Smooth muscle cell of the coronary artery (primary cell): ENCODE measurements at places on chromosomes 12 and 14. TPM values are rescaled to one million over a fixed set of nuclear protein-coding genes. Genes with fewer than 3 reads are reported as not detected.

HOXC13 gene
- total RNA-seq: not detected in 2 replicates

GALNT16 gene
- total RNA-seq: 0.98 and 11.7 TPM in 2 replicates

PTGDR gene
- 0.12 TPM in 1 of 2 replicates, not detected in the other for total RNA-seq

ST8SIA1 gene
- total RNA-seq: 0.30 and 5.6 TPM in 2 replicates

BIN2 gene
- not detected in 2 replicates for total RNA-seq

LHX5 gene
- not detected in 2 replicates for total RNA-seq

CIDEB gene
- total RNA-seq: 0.08 and 3.3 TPM in 2 replicates

PTGR2 gene
- total RNA-seq: 3.4 and 4.6 TPM in 2 replicates

CLEC2D gene
- 0.60 and 2.5 TPM in 2 replicates for total RNA-seq

SMCO3 gene
- 0.23 and 1.1 TPM in 2 replicates for total RNA-seq

CCDC175 gene
- not detected in 2 replicates for total RNA-seq

CLECL1 gene
- not detected in 2 replicates for total RNA-seq

SERPINA9 gene
- total RNA-seq: not detected in 2 replicates

NANOG gene
- total RNA-seq: not detected in 2 replicates

CLEC14A gene
- 0.15 and 0.47 TPM in 2 replicates for total RNA-seq

GLI1 gene
- 0.23 and 0.38 TPM in 2 replicates for total RNA-seq

DERA gene
- total RNA-seq: 27.7 and 31.4 TPM in 2 replicates

ACOT4 gene
- 0.12 and 0.68 TPM in 2 replicates for total RNA-seq

SMIM10L1 gene
- 2.3 and 5.3 TPM in 2 replicates for total RNA-seq

KANSL2 gene
- 46.3 and 47.9 TPM in 2 replicates for total RNA-seq

ETV6 gene
- total RNA-seq: 5.6 and 7.6 TPM in 2 replicates

C12orf60 gene
- total RNA-seq: 0.23 and 1.3 TPM in 2 replicates

TPPP2 gene
- total RNA-seq: not detected in 2 replicates

LRRC9 gene
- total RNA-seq: not detected in 2 replicates

MUCL1 gene
- total RNA-seq: not detected in 2 replicates
